Naive thymus-derived CD8-positive, alpha-beta T cell (primary cell): ENCODE measurements at places on chromosomes 2 and 18.

GRCh38 chr2:101751875-101752619 is 54.5 kb downstream of the MAP4K4 start:
- no peaks in the 10 kb centered on the region for H3K27me3 ChIP-seq
- no peak overlapping the region for H3K27ac ChIP-seq
- peak overlapping the region; percentile 45 for H3K4me3 ChIP-seq
- peaks cover 11% of the 10 kb centered on the region for H3K36me3 ChIP-seq

GRCh38 chr2:28544922-28545589 is 49.2 kb downstream of the PLB1 start:
- no peak overlapping the region for H3K4me3 ChIP-seq
- no peak for DNase-seq
- peak overlapping the region; percentile 64 for H3K27ac ChIP-seq
- H3K36me3 ChIP-seq, result no peaks in the 10 kb centered on the region
- peaks cover 13% of the 10 kb centered on the region for H3K4me1 ChIP-seq

- DNase-seq, result no peak
- peak within 1 kb of the TSS; percentile 94 for H3K4me3 ChIP-seq
- H3K27ac ChIP-seq, result peak within 1 kb of the TSS; percentile 99
- no peaks in the 10 kb centered on the region for H3K27me3 ChIP-seq
- H3K4me1 ChIP-seq, result peaks cover 54% of the 10 kb centered on the region
Observed at GRCh38 chr2:84880645-84881521, at the start of gene TRABD2A. TRABD2A (minus strand) TSS chr2:84881084; CDS start chr2:84881039, 45 bp downstream.

GRCh38 chr18:55501982-55502710 is 85.8 kb downstream of the TCF4 start:
- no peak overlapping the region for H3K27ac ChIP-seq
- DNase-seq, result no peak
- peaks cover 2% of the 10 kb centered on the region for H3K4me1 ChIP-seq
- H3K4me3 ChIP-seq, result no peak overlapping the region
- H3K27me3 ChIP-seq, result no peaks in the 10 kb centered on the region

- no peaks in the 10 kb centered on the region for H3K27me3 ChIP-seq
- no peaks in the 10 kb centered on the region for H3K36me3 ChIP-seq
- H3K4me1 ChIP-seq, result no peaks in the 10 kb centered on the region
- H3K27ac ChIP-seq, result no peak overlapping the region
Observed at GRCh38 chr2:74632939-74633312, 15.2 kb downstream of the M1AP start.

DNA sequence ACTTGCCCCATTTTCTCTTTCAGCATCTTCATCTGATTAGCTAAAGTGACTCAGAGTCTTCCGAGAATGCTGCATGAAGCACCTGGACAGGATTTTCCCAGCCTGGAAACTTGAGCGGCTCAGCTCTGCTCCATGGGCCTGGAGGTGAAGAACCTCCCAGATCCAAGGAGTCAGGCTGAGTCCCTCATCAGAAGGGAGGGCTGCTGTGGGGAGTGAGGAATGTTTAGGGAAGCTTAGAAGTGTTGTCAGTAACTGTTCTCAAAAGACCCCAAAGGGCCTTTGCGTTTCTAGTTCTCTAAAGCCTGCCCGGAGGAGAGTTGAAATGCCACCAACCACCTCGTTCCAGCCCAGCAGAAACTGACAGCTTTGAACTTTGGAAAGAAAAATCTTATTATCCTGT is 157.1 kb downstream of the CLIP4 start:
- H3K27me3 ChIP-seq, result peaks cover 5% of the 10 kb centered on the region
- DNase-seq, result no peak
- no peaks in the 10 kb centered on the region for H3K4me1 ChIP-seq
- no peak overlapping the region for H3K27ac ChIP-seq
- no peak overlapping the region for H3K4me3 ChIP-seq
- H3K36me3 ChIP-seq, result no peaks in the 10 kb centered on the region

- DNase-seq, result no peak
- peaks cover 94% of the 10 kb centered on the region for H3K36me3 ChIP-seq
- no peaks in the 10 kb centered on the region for H3K27me3 ChIP-seq
- H3K27ac ChIP-seq, result no peak overlapping the region
- no peak overlapping the region for H3K4me3 ChIP-seq
Observed at GRCh38 chr18:36798738-36799473, 29.9 kb downstream of the TPGS2 start.

GRCh38 chr18:62672600-62672999 is 42.7 kb upstream of the PHLPP1 start:
- no peaks in the 10 kb centered on the region for H3K36me3 ChIP-seq
- H3K4me1 ChIP-seq, result no peaks in the 10 kb centered on the region
- no peak for DNase-seq
- H3K27ac ChIP-seq, result no peak overlapping the region
- no peak overlapping the region for H3K4me3 ChIP-seq

GRCh38 chr2:52405980-52406379 is 1361.6 kb upstream of the CHAC2 start:
- no peaks in the 10 kb centered on the region for H3K4me1 ChIP-seq
- H3K4me3 ChIP-seq, result no peak overlapping the region
- no peak for DNase-seq
- no peaks in the 10 kb centered on the region for H3K36me3 ChIP-seq
- no peak overlapping the region for H3K27ac ChIP-seq

DNA sequence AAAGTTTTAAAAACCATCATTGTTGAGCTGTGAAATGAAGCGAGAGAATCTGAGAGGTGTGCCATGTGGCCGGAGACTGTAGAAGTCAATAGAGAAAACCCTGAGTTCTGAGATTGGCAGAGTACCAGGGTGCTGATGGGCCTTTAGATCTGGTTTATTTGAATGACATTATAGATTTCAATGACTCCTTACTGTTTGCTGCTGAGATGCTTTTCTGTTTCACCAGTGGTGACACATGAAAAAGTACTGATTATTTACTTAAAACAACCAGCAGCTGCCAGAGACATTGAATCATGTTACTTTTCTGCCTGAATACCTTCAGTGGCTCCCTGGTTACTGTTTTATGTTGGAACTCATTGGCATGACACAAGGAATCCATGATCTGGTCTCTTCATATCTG is 602.7 kb upstream of the ZNF804A start:
- no peak overlapping the region for H3K4me3 ChIP-seq
- H3K4me1 ChIP-seq, result no peaks in the 10 kb centered on the region
- no peaks in the 10 kb centered on the region for H3K36me3 ChIP-seq
- DNase-seq, result no peak
- H3K27me3 ChIP-seq, result no peaks in the 10 kb centered on the region
- H3K27ac ChIP-seq, result no peak overlapping the region

DNA sequence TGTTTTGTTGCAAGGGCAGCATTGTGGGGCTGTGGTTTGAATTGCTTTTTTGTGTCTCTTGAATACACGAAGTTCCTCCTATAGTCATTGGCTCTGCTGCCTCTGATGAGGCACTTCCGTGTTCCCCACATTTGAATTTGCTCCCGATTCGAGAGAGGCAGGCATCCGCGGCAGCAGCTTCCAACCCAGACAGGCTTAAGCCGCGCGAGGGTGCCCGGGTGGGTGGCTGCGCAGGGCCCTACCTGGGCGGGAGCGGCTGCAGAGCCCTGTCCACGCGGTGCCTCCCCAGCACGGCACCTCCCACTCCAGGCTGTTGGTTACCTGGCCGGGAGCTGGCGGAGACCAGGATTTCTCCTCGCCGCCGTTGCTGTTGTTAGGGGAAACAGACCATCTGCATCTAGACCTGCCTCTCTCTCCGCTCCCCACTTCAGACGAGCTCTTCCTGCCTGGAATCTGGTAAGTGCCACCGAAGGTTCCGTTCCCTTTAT is 151.3 kb downstream of the NEDD4L start:
- peaks cover 28% of the 10 kb centered on the region for H3K4me1 ChIP-seq
- DNase-seq, result peak; percentile 11
- no peaks in the 10 kb centered on the region for H3K36me3 ChIP-seq
- peak overlapping the region; percentile 84 for H3K27ac ChIP-seq
- peaks cover 16% of the 10 kb centered on the region for H3K27me3 ChIP-seq

DNA sequence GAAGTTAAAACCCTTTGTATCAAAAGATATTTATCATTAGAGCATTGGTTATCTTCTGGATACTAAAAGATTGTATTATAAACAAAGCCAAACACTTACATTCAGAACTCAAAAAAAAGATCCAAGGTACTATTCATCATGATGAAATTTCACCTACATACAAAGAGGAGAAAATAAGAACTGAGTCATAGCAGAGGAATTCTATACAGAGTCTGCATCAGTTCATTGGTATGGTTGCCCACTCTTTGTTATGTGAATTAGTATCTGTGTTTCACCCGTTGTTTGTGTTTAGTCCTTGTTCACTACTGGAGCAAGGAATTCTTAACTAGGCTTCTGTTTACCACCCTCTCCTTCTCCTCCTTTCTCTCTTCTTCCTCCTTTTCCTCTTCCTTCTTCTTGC is 157.9 kb downstream of the LNPK start:
- no peak overlapping the region for H3K27ac ChIP-seq
- peaks cover 16% of the 10 kb centered on the region for H3K27me3 ChIP-seq
- no peak overlapping the region for H3K4me3 ChIP-seq
- no peaks in the 10 kb centered on the region for H3K4me1 ChIP-seq

DNA sequence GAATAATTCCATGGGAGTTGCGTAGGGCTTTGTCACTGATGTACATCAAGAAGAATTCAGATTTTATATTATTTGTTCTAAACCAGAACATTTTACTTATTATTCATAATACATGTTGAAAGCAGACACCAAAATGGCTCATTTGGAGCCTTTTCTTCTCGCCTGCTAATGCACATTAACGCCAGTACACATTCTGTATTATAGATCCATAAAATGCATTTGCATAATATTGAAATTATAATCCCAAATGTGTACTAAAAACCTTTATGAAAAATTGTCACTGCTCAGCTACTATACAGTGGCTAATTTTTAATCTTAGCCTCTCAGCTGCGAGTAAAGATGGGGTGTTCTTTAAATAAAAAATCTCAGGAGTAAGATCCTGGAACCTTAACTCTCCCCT is 452.2 kb upstream of the HNRNPA3 start:
- no peaks in the 10 kb centered on the region for H3K36me3 ChIP-seq
- H3K27ac ChIP-seq, result no peak overlapping the region
- H3K27me3 ChIP-seq, result peaks cover 5% of the 10 kb centered on the region
- no peaks in the 10 kb centered on the region for H3K4me1 ChIP-seq
- H3K4me3 ChIP-seq, result no peak overlapping the region
- no peak for DNase-seq

GRCh38 chr18:22170421-22171257 is 1.2 kb downstream of the GATA6 start:
- H3K36me3 ChIP-seq, result no peaks in the 10 kb centered on the region
- H3K4me3 ChIP-seq, result peak overlapping the region; percentile 90
- peaks cover 34% of the 10 kb centered on the region for H3K27me3 ChIP-seq

- peaks cover 2% of the 10 kb centered on the region for H3K36me3 ChIP-seq
- DNase-seq, result no peak
- no peaks in the 10 kb centered on the region for H3K27me3 ChIP-seq
- H3K4me1 ChIP-seq, result no peaks in the 10 kb centered on the region
- no peak overlapping the region for H3K27ac ChIP-seq
Observed at GRCh38 chr18:62387257-62387656, 62.1 kb downstream of the TNFRSF11A start.

DNA sequence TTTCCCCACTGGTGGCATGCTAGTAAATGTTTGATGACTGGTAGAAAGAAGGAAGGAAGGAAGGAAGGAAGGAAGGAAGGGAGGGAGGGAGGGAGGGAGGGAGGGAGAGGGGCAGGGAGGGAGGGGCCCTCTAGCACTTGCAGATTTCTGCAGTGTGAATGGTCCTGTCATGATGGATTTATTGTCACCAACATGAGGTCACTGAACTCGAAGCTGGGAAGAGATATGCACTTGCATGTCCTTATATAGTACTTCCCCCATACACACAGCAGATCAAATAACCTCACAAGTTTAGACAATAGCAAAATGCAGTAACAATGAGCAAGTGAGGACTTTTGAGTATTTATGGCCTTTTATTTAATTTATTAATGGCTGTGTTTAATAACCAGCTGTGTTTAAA is 44.5 kb upstream of the CXCR4 start:
- H3K27me3 ChIP-seq, result no peaks in the 10 kb centered on the region
- H3K4me1 ChIP-seq, result peaks cover 20% of the 10 kb centered on the region
- peak overlapping the region; percentile 23 for H3K4me3 ChIP-seq
- H3K27ac ChIP-seq, result no peak overlapping the region

GRCh38 chr18:50986360-50987087 is 18.7 kb downstream of the ELAC1 start:
- H3K27me3 ChIP-seq, result no peaks in the 10 kb centered on the region
- H3K36me3 ChIP-seq, result peaks cover 48% of the 10 kb centered on the region
- H3K4me1 ChIP-seq, result peaks cover 4% of the 10 kb centered on the region

- H3K27me3 ChIP-seq, result no peaks in the 10 kb centered on the region
- H3K36me3 ChIP-seq, result no peaks in the 10 kb centered on the region
- H3K27ac ChIP-seq, result no peak overlapping the region
- H3K4me1 ChIP-seq, result peaks cover 3% of the 10 kb centered on the region
- no peak overlapping the region for H3K4me3 ChIP-seq
Observed at GRCh38 chr2:46885376-46885775, 30.2 kb downstream of the MCFD2 start.

DNA sequence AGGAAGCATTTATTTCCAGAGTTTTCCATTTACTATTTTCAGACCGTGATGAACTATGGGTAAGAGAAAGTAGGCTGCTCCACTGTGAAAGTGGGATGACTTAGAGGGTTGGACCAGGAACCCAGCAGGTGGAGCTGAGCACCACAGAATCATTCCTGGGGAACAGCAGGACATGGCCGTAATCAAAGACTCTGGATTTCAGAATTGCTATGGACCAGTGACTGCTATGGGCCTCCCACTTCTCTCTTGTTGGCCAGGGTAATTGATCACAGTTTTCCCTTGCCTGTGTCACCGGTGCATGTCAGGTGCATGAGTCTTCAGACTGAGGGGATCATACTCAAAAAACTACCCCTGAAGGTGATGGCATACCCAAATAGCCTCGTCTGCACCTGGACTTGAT is 90.6 kb upstream of the GPC1 start:
- H3K4me3 ChIP-seq, result no peak overlapping the region
- H3K27me3 ChIP-seq, result no peaks in the 10 kb centered on the region
- H3K27ac ChIP-seq, result no peak overlapping the region
- H3K36me3 ChIP-seq, result no peaks in the 10 kb centered on the region

GRCh38 chr18:36769611-36770314 is 59.0 kb downstream of the TPGS2 start:
- no peak for DNase-seq
- H3K27me3 ChIP-seq, result peaks cover 11% of the 10 kb centered on the region
- no peak overlapping the region for H3K4me3 ChIP-seq

DNA sequence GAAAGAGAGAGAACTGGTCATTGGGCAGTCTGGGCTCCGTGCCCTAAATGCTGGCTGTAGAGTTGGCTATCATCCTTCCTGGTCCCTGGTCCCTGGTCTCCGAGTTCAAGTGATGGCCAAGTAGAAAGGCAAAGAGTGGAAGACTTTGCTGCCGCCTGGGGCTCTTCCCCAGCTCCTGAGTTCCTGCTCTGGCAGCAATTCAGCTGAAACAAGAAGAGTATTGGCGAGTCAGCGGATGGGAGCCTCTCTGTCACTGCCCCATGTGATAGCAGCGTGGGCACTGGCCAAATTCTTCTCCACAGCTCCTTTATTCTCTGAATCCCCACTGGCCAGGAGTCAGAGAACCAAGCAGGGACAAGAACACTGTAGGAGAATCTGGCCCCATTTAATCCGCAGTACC is 351.0 kb upstream of the POU3F3 start:
- H3K4me3 ChIP-seq, result no peak overlapping the region
- DNase-seq, result no peak
- no peaks in the 10 kb centered on the region for H3K4me1 ChIP-seq
- H3K36me3 ChIP-seq, result no peaks in the 10 kb centered on the region
- H3K27ac ChIP-seq, result no peak overlapping the region
